ENCODE measurements at places on chromosomes 3 and 15. TPM values are rescaled to one million over a fixed set of nuclear protein-coding genes. Genes with fewer than 3 reads are reported as not detected.

AMIGO3 gene
- total RNA-seq: 10.4 TPM

- H3K27me3 ChIP-seq: no peaks in the 10 kb centered on the region
- H3K4me3 ChIP-seq: no peak overlapping the region
- DNase-seq: no peak
- no peak overlapping the region for H3K27ac ChIP-seq
Observed at GRCh38 chr3:58180940-58181587, 29.7 kb downstream of the DNASE1L3 start.

P2RY14 gene
- not detected for total RNA-seq

GRCh38 chr3:125191730-125192129, 20.8 kb downstream of the SLC12A8 start:
- peak overlapping the region; percentile 83 for H3K27ac ChIP-seq
- H3K27me3 ChIP-seq: no peaks in the 10 kb centered on the region
- no peak overlapping the region for H3K4me3 ChIP-seq
- no peaks in the 10 kb centered on the region for H3K36me3 ChIP-seq

- H3K27ac ChIP-seq: no peak overlapping the region
- no peaks in the 10 kb centered on the region for H3K4me1 ChIP-seq
- H3K27me3 ChIP-seq: peaks cover 8% of the 10 kb centered on the region
- no peaks in the 10 kb centered on the region for H3K36me3 ChIP-seq
- DNase-seq: no peak
Observed at GRCh38 chr15:51348688-51349087, 7.2 kb downstream of the GLDN start.

- H3K27me3 ChIP-seq: no peaks in the 10 kb centered on the region
- H3K36me3 ChIP-seq: peaks cover 7% of the 10 kb centered on the region
- no peak overlapping the region for H3K4me3 ChIP-seq
Observed at GRCh38 chr3:51930439-51930838, 11.3 kb downstream of the RRP9 start.

ABI3BP gene
- total RNA-seq: 0.39 TPM

GRCh38 chr3:147890114-147890513, 480.9 kb downstream of the ZIC1 start:
- no peak overlapping the region for H3K27ac ChIP-seq
- no peaks in the 10 kb centered on the region for H3K27me3 ChIP-seq
- H3K36me3 ChIP-seq: no peaks in the 10 kb centered on the region
- H3K4me3 ChIP-seq: no peak overlapping the region

DNA sequence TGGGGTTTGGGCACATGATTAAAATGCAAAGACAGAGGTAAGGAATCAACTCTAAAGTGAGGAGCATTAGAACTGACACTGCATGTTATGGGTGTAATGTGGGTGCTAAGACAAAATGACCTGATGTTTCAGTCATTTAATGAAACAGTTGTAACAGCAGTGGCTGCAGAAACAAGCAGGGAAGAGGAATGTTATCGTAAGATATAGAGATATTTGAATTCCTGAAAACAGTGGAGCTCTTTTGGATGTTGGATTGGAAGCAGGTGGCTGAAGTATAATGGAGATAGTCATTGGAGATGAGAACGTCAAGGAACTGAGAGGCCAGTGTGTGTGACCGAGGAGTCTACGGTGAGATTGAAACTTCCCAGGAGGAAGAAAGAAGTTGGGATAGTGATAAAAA, 1065.2 kb downstream of the ZPLD1 start:
- DNase-seq: no peak
- no peaks in the 10 kb centered on the region for H3K36me3 ChIP-seq
- no peak overlapping the region for H3K4me3 ChIP-seq
- H3K4me1 ChIP-seq: no peaks in the 10 kb centered on the region
- no peaks in the 10 kb centered on the region for H3K27me3 ChIP-seq

DNA sequence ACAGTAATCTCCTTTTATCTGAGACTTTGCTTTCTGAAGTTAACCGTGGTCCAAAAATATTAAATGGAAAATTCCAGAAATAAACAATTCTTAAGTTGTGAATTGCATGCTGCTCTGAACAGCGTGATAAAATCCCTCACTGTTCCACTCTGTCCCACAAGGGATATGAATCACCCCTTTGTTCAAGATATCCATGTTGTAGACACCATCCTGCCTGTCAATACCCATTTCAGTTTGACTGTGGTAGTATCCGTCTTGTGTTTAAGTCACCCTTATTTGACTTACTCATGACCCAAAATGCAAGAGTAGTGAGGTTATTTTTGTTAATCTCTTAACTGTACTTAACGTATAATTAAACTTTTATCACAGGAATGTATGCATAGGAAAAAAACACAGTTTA, 435.0 kb downstream of the SHQ1 start:
- no peak for DNase-seq
- peaks cover 49% of the 10 kb centered on the region for H3K4me1 ChIP-seq
- H3K36me3 ChIP-seq: no peaks in the 10 kb centered on the region
- no peaks in the 10 kb centered on the region for H3K27me3 ChIP-seq
- no peak overlapping the region for H3K27ac ChIP-seq

CLDN11 gene
- total RNA-seq: 8.1 TPM

DNA sequence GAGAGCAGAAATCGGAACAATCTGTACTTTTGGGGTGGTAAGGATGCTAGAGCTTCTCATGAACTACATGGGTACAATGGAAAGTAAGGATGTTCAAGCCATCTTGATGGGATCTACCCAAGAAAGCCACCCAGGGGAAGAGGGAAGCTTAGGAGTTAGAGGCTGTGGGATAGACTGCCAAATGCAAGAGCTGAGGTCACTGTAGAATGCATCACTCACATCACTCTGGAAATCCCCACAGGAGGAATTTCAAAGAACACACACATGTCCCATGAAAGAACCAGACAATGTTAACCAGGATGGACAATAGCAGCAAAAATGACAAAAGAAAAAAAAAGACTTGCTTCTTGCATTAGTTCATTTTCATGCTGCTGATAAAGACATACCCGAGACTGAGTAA, 32.8 kb upstream of the UBE2E2 start:
- H3K27me3 ChIP-seq: no peaks in the 10 kb centered on the region
- H3K4me1 ChIP-seq: no peaks in the 10 kb centered on the region
- no peaks in the 10 kb centered on the region for H3K36me3 ChIP-seq

- DNase-seq: no peak
- H3K27me3 ChIP-seq: no peaks in the 10 kb centered on the region
- peaks cover 12% of the 10 kb centered on the region for H3K4me1 ChIP-seq
- no peak overlapping the region for H3K27ac ChIP-seq
- no peak overlapping the region for H3K4me3 ChIP-seq
Observed at GRCh38 chr3:115549071-115549470, 74.2 kb upstream of the GAP43 start.

DNA sequence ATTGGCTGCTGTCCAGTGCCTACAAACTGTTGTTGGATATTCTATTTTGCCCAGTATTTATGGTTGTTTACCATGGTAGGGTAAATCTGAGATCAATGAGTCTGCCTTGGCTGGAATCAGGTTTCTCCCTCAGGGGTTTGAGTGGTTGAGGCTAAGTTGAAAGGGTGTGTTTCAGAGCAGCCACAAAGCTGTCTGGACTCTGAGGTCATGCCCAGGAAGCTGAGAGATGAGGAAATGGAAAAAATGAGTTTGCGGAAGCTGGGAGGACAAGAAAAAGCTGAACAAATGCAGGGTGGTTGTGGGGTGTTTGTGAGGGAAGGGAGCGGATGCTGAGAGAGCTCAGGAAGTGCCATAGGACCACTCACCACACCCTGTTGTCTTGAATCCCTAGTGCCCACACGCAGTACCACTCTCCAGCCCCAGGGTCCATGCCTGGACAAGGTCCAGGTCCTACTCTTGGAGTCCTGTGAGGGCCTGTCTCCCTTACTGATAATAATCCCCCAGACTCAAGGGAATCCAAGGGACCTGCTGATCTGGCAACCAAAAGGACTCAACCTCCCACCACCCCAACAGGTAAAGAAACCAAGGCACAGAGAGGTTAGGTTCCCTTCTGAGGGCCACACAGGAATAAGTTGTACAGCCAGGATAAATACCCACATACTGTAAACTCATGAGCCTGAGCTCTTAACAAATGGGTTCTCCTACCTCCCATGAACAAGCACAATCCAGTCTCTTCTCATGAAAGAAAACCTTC, 81.6 kb downstream of the PPCDC start:
- no peaks in the 10 kb centered on the region for H3K27me3 ChIP-seq
- H3K4me1 ChIP-seq: no peaks in the 10 kb centered on the region
- no peak for DNase-seq
- H3K4me3 ChIP-seq: no peak overlapping the region
- H3K36me3 ChIP-seq: no peaks in the 10 kb centered on the region
- no peak overlapping the region for H3K27ac ChIP-seq

- no peak overlapping the region for H3K4me3 ChIP-seq
- H3K27me3 ChIP-seq: no peaks in the 10 kb centered on the region
- no peak for DNase-seq
- H3K4me1 ChIP-seq: no peaks in the 10 kb centered on the region
- no peaks in the 10 kb centered on the region for H3K36me3 ChIP-seq
Observed at GRCh38 chr3:187951452-187952190, 202.3 kb upstream of the LPP start.

RPL22L1 gene
- total RNA-seq: 250 TPM

DNA sequence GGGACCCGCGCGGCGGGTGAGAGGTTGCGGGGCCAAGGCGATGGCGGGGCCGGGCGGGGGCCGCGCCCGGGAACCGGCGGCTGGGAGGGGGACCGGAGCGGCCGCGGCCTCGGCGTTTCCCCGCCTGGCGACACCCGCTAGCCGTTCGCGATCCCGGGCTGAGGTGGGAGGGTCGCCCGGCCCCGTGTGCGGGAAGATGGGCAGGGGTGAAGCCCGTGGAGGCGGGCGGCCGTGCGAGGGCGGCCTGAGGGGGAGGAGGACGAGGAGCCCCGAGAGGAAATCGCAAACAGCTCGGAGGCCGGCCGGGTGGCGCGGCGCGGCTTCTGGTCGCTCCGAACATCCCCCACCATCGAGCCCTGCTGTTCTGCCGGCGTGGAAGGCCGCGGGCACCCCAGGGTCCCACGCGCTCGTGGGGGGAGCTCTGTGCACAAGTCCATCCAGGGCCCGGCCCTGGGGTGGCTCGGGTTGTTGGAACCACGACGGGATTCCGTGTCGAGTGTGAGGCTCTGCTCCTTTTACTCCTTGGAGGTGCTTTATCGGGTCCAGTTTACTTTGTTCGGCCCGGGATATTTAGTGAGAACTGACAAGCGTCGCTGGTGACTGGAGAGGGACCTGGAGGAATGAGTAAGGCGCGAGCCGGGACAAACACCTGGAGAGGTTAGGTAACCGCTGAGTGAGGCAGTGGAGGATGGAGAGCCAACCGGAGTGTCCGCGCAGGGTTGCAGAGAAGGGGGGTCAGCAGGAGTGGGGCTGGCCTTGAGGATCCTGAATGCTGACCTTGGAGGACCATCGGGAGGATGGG, 728 bp downstream of the CRTC3 start:
- DNase-seq: peak; percentile 77
- H3K36me3 ChIP-seq: no peaks in the 10 kb centered on the region
- peak overlapping the region; percentile 79 for H3K4me3 ChIP-seq

DNA sequence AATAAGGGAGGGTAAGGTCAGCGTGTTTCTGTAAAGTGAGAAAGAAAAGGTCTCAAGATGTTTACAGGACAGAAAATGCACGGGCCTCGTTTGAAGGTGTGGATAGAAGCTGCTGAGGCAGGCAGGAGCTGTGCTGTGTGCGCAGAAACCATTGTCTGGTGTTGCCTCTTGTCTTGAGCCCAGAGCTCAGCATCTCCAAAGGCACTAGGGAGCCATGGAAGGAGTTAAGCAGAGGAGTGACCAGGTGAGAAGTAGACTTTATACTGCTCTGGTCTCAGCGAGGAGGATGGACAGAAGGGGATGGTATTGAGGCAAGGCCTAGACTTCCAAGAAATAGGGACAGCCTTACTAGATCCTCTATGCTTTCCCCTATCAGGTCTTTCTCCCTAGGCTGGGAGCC, 13.0 kb downstream of the CAND2 start:
- H3K36me3 ChIP-seq: no peaks in the 10 kb centered on the region
- H3K27ac ChIP-seq: no peak overlapping the region
- DNase-seq: no peak
- H3K4me1 ChIP-seq: peaks cover 8% of the 10 kb centered on the region
- no peaks in the 10 kb centered on the region for H3K27me3 ChIP-seq
- peak overlapping the region; percentile 58 for H3K4me3 ChIP-seq

IL16 gene
- not detected for total RNA-seq

DNA sequence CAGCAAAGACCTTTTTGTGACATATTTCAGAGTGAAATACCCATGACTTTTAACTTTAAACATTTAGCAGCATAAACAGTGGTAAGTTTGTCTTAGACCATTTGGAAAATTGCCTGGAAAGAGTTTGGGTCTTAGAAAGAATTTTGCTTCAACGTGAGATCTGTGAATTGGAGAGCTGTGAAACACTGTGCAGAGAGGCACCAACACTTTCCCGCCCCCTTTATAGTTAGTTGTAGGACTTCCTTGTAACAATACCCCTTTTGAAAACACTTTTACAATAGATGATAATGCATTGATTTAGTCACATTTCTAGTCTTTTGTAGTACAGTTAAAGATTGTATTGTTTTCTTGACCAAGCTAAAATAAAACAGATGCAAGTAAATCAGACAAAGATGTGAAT, 43.5 kb upstream of the MBNL1 start:
- H3K4me3 ChIP-seq: no peak overlapping the region
- DNase-seq: no peak
- no peak overlapping the region for H3K27ac ChIP-seq
- H3K27me3 ChIP-seq: no peaks in the 10 kb centered on the region
- H3K4me1 ChIP-seq: no peaks in the 10 kb centered on the region

DNA sequence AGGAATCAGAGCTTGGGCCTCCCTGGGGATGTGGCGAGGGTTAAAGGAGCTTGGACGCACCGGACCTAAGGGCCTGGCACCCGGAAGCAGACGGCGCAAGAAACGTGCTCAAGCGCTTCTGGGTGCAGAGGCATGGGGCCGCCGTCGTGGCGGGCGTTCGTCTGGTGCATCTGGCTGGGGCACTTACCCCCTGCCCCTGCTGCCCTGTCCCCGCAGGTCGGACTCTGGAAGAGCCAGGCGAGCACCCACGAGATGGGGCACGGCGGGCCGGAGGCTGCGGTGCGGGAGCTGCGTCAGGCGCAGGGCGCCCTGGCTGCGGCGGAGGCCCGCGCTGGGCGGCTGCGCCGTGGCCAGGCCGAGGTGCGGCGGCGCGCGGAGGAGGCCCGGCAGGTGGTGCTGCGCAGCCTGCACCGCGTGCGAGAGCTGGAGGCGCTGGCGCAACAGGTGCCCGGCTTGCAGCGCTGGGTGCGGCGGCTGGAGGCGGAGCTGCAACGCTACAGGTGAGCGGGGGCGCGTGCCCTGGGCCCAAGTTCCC, 2.5 kb downstream of the EFCC1 start:
- peak; percentile 82 for DNase-seq
- peak overlapping the region; percentile 46 for H3K4me3 ChIP-seq
- no peak overlapping the region for H3K27ac ChIP-seq
- H3K27me3 ChIP-seq: peaks cover 98% of the 10 kb centered on the region
- no peaks in the 10 kb centered on the region for H3K36me3 ChIP-seq

GRCh38 chr3:59810606-59811005, 760.8 kb upstream of the CFAP20DC start:
- H3K4me3 ChIP-seq: no peak overlapping the region
- H3K27me3 ChIP-seq: no peaks in the 10 kb centered on the region
- H3K4me1 ChIP-seq: peaks cover 29% of the 10 kb centered on the region
- no peak overlapping the region for H3K27ac ChIP-seq

DNA sequence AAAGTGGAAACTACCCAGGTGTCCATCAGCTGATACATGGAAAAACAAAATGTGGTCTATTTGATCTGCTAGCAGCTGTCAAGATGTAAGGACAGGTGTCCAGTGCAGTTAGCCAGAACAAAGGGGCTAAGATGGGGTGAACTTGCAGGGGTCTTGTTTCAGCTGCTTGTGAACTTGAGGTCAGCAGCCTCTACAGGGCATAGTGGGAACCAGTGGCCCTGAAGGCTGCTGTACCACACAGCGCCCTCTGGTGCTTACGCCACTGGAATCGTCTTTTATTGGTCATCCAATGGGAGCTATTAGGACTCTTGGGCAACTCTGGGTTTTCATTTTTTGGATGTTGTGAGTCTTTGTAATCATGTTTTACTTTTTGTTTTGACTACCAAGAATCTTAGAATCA, 62.2 kb upstream of the CTSH start:
- no peaks in the 10 kb centered on the region for H3K36me3 ChIP-seq
- no peaks in the 10 kb centered on the region for H3K27me3 ChIP-seq
- H3K4me3 ChIP-seq: no peak overlapping the region
- H3K4me1 ChIP-seq: peaks cover 7% of the 10 kb centered on the region
